Bronchial epithelial cell (primary cell): ENCODE measurements at places on chromosomes 4 and X.

DNA sequence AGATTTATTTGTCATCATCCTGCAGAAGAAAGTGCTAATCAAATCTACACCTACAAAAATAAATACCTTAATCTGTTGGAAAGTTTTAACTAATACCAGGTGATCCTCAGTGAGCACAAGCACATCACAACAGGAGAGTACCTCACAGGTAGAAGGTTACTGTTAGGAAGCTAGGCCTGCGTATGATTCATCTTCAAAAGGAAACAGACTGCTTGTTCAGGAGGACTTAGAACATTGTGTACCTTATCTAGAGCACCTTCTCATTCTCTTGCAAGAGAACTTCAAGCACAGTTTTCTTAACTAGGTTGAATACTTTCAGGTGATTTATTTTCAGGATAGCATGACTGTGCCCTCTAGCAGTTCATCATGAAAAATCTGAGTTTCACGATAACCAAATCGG lies 54.2 kb downstream of the MND1 start:
- DNase-seq, result peak; percentile 65

GRCh38 chrX:17736478-17736855 lies 826 bp upstream of the SCML1 start:
- peak; percentile 12 for DNase-seq

GRCh38 chr4:112550728-112551127 lies 34.7 kb upstream of the NEUROG2 start:
- DNase-seq, result peak; percentile 76

DNA sequence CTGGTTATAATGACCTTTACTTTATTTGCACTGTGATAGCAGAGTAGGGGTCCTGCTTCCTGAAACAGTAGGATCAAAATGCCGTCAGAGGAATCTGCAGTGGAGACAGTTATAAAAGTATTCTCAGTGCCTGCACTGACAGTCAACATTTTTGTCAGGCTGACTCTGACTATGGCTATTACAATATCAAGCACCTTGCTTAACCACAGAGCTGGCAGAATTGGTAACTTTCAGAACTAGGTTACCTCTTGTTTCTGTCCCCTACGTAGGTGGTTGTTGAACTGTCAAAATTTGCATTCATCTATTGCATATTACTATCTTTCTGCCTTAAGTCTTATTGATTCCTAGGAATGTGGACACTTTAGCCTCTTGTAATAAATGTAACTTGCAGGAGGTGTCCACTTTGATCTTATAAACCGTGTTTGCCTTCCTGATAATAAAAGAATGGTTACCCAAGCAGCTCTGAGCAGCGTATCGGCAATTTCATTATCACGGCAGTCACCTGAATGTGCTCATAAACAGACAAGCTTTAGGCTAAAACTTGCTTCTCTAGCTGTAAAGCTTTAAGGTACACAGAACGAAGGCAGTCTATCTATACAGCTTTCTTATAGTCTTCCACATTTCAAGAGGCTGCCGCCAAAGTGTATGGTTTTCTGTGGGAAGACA lies 353.0 kb upstream of the GALNT7 start:
- DNase-seq, result no peak

DNA sequence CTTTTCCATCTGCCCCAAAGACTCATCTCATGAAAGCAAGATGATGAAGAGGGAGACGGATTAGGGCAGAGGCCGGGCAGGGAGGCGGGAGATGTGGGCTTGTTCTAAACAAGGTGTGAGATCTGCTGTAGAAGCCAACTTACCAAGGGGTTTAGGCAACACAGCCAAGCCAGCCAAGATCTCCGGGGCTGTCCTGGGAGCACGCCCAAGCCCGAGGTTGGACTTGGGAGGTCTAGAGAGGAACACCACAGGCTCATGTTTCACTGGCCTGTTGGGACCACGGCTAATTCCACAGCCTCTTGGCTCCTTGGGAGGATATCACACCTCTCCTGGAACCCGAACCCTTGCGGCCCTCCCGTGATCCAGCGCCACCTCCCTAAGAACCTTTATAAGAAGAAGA lies 171.4 kb downstream of the CRLF2 start:
- no peak for DNase-seq

GRCh38 chr4:101952985-101953384 lies 162.5 kb downstream of the BANK1 start:
- DNase-seq, result no peak

DNA sequence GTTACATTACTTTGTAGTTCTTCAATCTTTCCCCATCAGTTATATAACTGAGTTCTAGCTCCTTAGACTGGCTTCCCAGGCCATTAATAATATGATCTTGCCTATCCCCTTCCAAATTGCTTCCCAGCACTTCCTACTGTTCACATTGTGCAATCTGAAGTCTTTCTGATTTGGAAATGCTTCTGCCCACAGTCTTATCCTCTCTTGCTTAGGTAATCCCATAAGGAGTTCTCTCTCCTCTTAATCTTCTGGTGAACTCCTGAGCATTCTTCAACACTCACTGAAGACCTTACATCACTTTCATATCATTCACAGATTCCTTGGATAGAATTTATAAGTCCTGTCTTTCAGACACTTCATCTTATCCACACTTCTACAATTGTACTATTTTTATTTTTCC lies 132.7 kb upstream of the TTC29 start:
- no peak for DNase-seq

DNA sequence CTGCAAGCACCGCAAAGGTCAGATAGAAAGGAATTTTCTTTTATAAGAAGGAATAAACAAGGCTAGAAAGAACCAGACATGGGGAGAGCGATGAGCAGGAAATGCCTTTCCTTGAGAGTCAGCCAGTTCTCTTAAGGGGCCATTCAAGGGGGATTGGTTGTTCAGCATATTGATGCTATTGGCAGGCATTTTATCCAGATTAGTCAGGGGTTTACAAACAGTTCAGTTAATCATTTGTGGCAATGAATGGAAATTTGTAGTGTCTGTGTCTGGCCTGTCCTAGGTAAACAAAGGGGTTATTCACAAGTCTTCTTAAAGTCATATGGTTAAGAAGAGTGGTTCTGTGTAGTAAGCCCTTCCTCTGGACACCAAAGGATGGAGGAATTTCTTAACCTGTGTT lies 184.7 kb upstream of the FRMPD4 start:
- DNase-seq, result peak; percentile 89

GRCh38 chr4:86481440-86481839 lies 112.7 kb upstream of the PTPN13 start:
- DNase-seq, result peak; percentile 17

DNA sequence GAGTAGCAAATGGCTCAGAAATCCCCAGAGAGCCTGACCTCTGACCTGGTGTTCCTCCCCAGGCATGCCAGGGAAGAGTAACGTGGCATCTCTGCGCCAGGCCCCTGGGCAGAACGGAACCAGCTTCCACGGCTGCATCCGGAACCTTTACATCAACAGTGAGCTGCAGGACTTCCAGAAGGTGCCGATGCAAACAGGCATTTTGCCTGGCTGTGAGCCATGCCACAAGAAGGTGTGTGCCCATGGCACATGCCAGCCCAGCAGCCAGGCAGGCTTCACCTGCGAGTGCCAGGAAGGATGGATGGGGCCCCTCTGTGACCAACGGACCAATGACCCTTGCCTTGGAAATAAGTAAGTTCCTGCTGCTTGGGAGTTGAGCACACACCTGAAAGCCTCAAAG lies 83.4 kb upstream of the PACRGL start:
- no peak for DNase-seq
